Nephron progenitor cell (in vitro differentiated cells): ENCODE measurements at places on chromosomes 1 and 21.

GRCh38 chr1:156489935-156490293 lies 10.7 kb downstream of the MEF2D start:
- no peak for DNase-seq

DNA sequence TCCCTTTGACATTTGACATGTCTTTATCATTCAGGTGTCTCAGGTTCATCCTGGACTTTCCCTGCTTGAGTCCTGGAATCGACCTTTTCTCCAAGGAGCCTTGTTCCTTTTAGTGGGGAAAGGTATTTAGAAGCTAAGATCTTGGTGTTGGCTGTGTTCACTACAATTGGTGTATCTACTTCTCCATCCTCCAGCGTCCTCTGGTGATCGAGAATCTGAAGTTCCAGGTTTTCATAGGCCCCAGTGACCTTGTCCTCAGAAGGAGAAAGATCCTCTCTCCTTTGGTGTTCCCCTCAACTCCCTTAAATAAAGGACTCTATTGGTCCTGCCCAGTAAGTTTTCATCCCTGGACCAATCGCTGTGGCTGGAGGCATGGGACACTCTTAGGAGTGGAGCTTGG lies 22.1 kb downstream of the MROH7 start:
- no peak for DNase-seq

GRCh38 chr1:212624976-212625501 lies 16.5 kb downstream of the ATF3 start:
- no peak for DNase-seq

DNA sequence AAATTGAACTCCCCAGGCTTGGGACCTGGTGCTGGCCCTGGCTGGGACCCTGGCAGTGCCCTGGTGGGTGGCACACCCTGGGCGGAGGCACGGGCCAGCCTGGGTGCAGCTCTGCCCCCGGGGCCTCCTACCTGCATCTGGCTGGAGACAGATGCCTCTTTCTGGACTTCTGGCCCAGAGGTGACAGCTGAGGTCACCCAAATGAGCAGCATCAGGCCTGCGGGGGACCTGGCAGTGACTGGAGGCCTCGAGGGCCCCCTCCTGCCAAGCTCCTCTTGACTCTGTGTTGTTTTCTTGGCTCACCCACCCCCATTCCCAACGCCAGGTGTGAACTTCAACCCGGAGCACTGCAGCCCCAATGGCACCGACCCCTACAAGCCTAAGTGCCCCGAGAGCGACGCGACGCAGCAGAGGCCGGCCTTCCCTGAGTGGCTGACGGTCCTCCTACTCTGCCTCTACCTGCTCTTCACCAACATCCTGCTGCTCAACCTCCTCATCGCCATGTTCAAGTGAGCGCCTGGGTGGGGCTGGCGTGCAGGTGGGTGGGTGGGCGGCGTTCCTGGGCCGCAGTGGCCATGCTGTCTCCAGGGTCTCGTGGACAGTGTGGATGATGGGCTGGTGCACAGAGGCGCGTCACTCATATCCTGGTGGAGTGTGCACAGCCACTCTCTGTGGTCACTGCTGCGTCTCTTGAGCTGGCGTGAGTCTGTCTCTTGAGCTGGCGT lies 41.6 kb upstream of the LRRC3 start:
- no peak for DNase-seq

- no peak for DNase-seq
These were observed 32.8 kb upstream of the PKP1 start for GRCh38 chr1:201250326-201251011.

GRCh38 chr1:229487181-229487580 lies 21.0 kb downstream of the NUP133 start:
- DNase-seq = no peak

- DNase-seq = peak; percentile 33
These were observed 162.2 kb upstream of the RAB4A start for GRCh38 chr1:229108598-229109201.

DNA sequence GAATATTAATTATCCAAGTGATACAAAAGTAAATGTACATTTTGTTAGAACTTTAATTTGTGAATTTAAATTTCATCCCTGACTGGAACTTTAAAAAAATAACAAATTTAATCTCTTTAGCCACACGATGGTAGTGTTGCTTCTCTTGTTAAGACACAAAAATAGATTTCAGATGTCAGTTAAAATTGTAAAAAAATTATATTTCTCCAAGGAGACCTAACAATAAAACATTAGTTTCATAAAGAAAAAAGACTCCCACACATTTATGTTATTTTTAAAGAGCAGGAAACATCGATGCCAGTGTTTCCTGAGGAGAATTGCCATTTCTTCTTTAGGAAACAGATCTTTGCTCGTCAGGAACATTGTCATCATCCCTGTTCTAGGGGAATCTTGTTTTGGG lies 74.0 kb upstream of the DEPDC1 start:
- no peak for DNase-seq

DNA sequence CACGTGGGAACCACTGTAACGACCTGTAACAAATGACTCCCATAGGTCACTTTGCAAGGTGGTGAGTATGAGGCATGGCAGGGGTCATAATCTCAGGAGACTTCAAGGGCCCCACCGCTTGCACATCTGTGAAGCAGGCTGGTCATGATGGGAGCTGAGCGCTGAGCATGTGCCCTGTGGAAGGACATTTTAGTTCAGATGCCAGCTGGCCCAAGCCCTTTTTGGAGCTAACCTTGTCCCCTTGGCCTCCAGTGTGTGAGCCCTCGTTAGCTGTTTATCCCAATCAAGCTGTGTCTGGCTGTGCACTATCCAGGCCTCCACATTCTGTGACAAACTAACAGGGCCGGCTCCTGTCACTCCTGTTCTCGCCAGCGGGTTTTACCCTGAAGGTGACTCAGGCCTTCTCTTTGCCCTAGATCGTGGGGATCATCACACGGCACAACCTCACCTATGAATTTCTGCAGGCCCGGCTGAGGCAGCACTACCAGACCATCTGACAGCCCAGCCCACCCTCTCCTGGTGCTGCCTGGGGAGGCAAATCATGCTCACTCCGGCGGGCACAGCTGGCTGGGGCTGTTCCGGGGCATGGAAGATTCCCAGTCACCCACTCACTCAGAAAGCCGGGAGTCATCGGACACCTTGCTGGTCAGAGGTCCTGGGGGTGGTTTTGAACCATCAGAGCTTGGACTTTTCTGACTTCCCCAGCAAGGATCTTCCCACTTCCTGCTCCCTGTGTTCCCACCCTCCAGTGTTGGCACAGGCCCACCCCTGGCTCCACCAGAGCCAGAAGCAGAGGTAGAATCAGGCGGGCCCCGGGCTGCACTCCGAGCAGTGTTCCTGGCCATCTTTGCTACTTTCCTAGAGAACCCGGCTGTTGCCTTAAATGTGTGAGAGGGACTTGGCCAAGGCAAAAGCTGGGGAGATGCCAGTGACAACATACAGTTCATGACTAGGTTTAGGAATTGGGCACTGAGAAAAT lies 7.6 kb downstream of the NPPA start:
- no peak for DNase-seq

DNA sequence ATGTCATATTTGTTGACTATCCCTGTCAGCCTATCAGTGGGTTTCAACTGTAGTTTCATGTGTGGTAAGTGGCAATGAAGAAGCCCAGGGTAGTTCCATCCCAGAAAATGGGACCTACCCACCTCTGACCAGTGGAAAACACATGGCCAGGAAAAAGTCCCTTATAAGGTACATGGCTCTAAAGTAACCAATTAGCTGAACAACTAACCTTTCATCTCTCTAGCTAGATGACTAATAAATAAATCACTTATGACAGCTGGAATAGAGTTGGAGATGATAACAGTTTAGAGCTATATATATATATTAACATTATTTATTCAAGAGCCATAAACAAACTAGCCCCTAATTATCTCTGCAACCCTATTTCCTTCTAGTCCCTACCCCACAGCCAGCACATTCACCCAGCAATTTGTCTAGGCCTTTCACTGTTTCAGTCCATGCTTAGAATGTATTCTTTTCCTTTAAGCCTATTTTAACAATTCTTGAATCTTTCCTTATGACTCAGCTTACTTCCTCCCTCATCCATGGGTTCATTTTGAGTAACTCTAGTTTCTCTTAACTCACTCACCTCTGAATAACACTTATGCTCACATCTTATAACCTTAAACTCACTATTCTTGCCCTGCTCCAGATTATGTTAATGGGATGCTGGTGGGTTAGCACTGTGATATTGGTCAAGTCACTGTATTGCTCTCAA lies 83.7 kb downstream of the TNFSF18 start:
- DNase-seq = no peak

DNA sequence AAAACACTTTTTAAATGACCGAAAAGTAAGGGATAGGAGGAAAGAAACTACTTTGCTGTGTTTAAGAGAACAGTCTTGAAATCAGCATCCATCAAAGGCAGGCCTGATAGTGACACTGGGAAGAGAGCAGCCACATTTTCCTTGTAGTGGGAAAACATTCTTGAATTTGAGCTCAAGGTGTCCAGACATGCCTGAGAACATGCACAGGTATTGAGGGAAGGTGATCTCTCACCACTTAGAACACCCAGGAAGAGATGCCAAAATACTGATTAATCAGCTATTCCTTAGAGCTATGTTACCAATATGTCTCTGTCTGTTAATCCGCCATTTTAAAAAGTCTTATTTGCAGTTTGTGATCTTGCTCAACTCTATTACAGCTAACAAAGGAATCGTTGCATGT lies 25.9 kb downstream of the IL12RB2 start:
- no peak for DNase-seq

DNA sequence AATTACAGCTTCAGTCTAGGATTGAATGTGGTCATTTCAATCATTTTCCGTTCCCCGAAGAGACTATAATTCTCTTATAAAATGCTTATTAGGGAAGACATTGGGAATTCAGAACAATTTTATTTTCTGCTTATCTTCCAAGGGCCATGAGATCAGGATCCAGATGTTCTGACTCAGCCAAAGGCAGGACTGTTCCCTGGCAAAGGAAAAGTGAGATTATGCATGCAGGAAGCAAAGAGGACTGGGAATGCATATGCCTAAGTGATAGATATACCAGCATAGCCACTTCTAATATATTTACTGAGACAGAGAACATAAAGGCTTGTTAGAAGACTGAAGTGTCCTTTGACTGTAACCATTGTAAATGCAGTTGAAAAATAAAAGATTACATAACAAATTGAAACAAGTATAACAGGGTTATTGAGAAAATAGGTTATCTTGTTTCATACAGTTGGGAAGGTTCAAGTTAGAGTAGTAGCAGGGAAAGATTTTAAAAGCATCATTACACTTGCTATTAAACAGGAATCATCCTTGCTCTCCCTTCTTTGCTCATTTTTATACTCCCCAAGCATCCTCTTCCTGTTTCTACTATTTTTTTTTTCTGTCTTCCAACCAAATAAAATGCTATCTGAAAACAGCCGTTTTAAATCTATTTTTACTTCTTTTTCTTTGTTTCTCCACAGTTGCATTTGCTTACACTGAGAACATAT lies 439.6 kb upstream of the ADAMTS5 start:
- DNase-seq = no peak

DNA sequence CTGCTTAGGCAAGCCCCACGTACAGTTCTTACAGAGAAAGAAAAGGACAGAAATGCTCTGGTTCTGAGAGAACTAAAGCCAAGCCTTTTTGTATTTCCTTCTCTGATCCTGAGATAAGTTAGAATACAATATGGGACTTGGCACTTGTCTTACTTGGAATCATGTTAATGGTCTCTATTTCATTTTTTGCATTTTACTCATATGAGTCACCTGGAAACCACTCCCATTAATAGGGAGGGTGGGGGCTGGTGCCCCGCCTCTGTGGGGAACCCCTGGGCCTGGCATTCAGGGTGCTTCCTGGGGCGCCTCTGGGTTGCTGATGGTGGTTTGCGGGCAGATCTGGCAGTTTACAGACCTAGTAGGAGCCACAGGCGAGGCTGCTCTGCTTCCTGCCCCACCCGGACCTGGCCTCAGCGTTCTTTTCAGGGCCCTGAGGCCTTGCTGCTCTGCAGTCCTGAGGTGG lies 26.7 kb downstream of the TSPAN2 start:
- no peak for DNase-seq

- no peak for DNase-seq
These were observed 3.6 kb downstream of the L1TD1 start for GRCh38 chr1:62198069-62198780.

DNA sequence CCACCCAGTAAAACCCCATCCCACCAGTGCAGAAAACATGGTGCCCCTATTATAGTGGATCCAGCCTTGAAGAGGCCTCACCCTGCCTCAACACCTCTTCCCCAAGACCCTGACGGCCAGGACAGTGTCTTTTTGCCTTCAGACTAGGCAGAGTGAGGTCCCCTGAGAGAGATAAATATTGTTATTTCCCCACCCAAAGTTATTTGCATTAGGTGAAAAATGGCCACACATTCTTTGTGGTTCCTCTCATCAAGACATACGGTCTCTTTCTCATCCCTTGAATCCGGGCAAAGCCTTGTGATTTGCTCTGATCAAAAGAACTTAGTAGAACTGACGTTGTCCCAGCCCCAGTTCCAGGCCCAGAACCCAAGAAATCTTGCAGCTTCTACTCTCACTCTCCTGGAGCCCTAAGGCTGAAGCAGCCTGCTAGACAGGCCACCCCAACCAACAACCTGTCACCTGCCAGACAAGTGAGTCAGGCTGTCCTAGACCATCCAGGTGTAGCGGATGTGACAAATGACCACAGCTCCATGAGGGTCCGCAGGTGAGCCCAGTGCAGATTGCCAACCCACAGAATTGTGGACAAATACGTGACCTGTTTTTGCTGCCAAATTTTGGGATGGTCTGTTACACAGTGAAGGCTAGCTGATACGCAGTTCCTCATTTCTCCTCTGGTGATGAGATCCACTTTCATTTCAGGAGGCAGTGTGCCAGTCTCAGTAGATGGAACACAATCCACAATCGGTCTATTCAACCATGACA lies 8.1 kb upstream of the SSU72 start:
- DNase-seq = no peak

- DNase-seq = no peak
These were observed 131.4 kb upstream of the COL6A1 start for GRCh38 chr21:45850181-45850580.

GRCh38 chr1:229714964-229715603 lies 89.0 kb downstream of the URB2 start:
- peak; percentile 14 for DNase-seq

DNA sequence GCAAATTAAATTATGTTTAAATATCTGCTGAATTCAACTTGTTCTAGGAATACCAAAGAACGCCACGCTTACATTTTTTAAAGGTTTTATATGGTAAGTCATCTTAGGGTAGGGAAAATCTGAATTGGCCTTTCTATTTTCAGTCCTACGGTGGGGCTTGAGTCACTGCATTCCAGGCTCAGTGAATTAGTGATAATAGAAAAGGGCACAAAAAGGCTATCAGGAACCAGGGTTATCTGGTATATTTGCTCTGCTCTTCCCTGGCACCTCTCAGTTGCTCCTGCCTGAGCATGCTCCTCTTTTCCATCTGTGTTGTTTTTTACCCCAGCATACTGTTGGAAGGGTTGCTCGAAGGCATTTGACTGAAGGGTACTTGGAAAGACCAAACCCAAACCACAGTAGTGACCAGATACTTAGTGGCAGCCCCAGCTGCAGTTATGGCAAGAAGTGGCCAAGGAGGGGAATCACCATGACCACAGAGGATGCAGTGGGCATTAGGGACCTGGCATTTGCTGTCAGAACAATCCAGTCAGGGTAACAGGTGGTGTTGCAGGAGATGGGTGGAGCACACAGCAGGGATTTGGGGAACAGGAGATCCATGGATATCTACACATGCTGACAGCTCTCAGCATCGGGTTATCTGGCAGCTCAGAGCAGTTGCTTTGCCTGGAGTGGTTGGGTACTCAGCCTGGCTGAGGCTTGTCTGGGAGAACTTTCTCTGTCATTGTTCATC lies 2.3 kb downstream of the OVAAL start:
- DNase-seq = no peak
